ENCODE measurements at places on chromosomes 1 and 21. TPM values are rescaled to one million over a fixed set of nuclear protein-coding genes. Genes with fewer than 3 reads are reported as not detected.

SLX9 gene
- total RNA-seq: 10.6 TPM

ANKRD35 gene
- total RNA-seq: 2.0 TPM

TFF3 gene
- 4,817 TPM for total RNA-seq

KLF17 gene
- total RNA-seq: not detected

DNA sequence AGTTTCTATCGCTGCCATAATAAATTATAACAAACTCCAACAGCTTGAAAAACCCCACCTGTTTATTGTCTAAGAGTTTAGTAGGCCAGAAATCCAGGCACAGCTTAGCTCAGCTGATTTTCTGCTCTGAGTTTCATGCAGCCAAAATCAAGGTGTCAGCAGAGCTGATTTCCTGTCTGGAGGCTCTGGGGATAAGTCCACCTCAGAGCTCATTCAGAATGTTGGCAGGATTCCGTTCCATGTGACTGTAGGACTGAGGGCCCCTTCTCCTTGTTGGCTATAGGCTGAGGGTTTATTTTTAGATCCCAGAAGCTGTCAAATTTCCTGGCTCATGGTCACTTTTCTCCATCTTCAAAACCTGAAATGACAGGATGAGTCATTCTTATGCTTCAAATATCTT lies 91.6 kb upstream of the CHODL start:
- no peaks in the 10 kb centered on the region for H3K4me1 ChIP-seq
- H3K27me3 ChIP-seq: no peaks in the 10 kb centered on the region
- no peaks in the 10 kb centered on the region for H3K36me3 ChIP-seq

GRCh38 chr21:42739061-42739931 lies 85.9 kb downstream of the PDE9A start:
- H3K4me3 ChIP-seq: no peak overlapping the region
- no peaks in the 10 kb centered on the region for H3K27me3 ChIP-seq
- DNase-seq: no peak
- peaks cover 9% of the 10 kb centered on the region for H3K4me1 ChIP-seq
- H3K36me3 ChIP-seq: no peaks in the 10 kb centered on the region
- peak overlapping the region; percentile 84 for H3K27ac ChIP-seq

DNA sequence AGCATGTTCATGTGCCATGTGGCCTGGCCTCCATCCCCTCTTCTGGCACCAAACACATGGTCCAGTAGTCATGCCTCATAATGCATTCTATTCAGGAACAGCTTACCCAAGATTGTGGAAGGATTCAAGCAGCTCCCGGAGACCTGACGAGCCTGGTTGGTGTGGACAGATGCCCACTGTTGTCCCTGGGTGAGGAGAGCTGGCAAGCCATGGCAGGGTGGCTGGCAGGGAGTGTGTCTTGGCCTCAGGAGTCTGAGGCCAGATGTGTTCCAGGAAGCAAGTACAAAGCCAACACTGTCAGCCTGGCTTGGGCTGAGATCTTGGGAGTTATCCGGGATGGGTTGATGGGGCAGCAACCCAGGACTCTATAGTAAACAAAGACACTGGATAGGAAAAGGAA lies 7.3 kb upstream of the FABP3 start:
- H3K27ac ChIP-seq: no peak overlapping the region
- no peak for DNase-seq
- H3K36me3 ChIP-seq: no peaks in the 10 kb centered on the region
- no peak overlapping the region for H3K4me3 ChIP-seq

GRCh38 chr21:28687586-28687985 lies 305.1 kb downstream of the LTN1 start:
- H3K27ac ChIP-seq: no peak overlapping the region
- DNase-seq: no peak
- H3K4me1 ChIP-seq: no peaks in the 10 kb centered on the region

- H3K27me3 ChIP-seq: no peaks in the 10 kb centered on the region
- H3K36me3 ChIP-seq: no peaks in the 10 kb centered on the region
- H3K4me3 ChIP-seq: peak overlapping the region; percentile 44
- H3K27ac ChIP-seq: peak overlapping the region; percentile 98
- H3K4me1 ChIP-seq: peaks cover 12% of the 10 kb centered on the region
Observed at GRCh38 chr1:185155600-185156287, 1.0 kb downstream of the TRMT1L start.

DNA sequence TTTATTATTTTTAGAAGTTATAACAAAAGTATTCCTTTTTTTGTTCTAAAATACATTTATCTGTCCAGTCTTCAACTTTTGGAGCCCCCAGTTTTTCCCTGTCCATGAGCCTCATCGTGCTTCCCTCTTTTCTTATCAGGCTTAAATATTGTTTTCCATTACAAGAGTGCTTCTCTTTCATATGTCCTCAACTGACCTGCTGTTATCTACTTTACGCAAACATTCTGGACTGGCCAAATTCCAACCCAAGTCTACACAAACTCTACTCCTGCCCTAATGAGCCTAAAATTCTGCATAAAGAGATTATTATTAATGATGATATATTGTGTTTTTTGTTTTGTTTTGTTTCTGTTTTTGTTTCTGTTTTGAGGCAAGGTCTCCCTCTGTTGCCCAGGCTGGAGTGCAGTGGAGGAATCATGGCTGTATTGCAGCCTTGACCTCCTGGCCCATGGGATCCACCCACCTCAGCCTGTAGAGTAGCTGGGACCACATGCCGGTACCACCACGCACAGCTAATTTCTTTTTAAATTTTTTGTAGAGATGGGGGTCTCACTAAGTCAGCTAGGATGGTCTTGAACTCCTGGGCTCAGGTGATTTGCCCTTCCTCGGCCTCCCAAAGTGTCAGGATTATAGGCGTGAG lies 318.8 kb upstream of the NEGR1 start:
- no peaks in the 10 kb centered on the region for H3K4me1 ChIP-seq
- no peak overlapping the region for H3K4me3 ChIP-seq
- H3K27ac ChIP-seq: no peak overlapping the region
- H3K27me3 ChIP-seq: no peaks in the 10 kb centered on the region
- H3K36me3 ChIP-seq: no peaks in the 10 kb centered on the region

GRCh38 chr1:177429234-177429633 lies 258.5 kb downstream of the BRINP2 start:
- no peaks in the 10 kb centered on the region for H3K36me3 ChIP-seq
- no peaks in the 10 kb centered on the region for H3K27me3 ChIP-seq
- no peak overlapping the region for H3K4me3 ChIP-seq
- no peaks in the 10 kb centered on the region for H3K4me1 ChIP-seq
